Stomach (tissue), 19 donors: ENCODE measurements at places on chromosomes 4 and X. TPM values are rescaled to one million over a fixed set of nuclear protein-coding genes. Genes with fewer than 3 reads are reported as not detected.

DNA sequence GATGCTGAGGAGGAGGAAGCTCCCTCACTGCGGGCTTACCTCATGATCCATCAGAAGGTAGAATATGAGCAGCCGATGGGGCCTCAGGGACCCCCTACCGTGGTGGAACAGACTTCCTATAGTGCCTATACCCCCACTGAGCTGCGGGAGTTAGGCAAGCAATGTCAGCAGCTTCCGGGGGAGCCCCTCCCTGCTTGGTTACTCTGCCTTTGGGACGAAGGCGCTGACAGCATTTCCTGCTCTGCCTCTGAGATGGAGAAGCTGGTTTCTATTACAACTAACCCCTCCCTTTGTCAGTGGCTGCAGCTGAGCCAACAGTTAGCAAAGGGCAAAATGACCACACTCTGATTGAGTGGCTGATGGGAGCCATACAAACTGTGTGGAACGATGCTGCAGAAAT, 430.7 kb downstream of the IDS start:
- peak; percentile 70 for DNase-seq
- H3K36me3 ChIP-seq, result no peaks in the 10 kb centered on the region
- no peaks in the 10 kb centered on the region for H3K27me3 ChIP-seq
- H3K4me1 ChIP-seq, result no peaks in the 10 kb centered on the region
- H3K4me3 ChIP-seq, result no peak overlapping the region

DNA sequence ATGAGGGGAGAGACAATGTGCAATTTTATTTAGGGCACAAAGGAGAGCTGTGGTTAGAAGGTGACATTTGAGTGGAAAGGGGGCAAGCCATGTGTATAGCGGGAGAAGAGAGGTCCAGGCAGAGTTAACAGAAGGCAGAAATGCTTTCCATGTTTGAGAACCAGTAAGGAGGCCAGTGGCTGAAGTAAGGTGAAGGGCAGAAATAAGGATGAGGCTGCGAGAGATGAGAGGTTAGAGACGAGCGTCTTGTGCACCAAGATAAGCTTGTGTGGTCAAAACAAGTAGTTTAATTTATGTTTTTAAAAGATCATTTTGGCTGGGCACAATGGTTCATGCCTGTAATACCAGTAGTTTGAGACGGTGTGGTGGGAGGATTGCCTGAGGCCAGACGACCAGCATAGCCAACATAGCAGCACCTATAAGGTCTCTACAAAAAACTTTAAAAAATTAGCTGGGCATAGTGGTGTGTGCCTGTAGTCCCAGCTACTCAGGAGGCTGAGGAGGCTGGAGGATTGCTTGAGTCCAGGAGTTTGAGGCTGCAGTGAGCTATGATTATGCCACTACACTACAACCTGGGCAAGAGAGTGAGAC, 8.5 kb downstream of the HTT start:
- no peaks in the 10 kb centered on the region for H3K27me3 ChIP-seq
- H3K4me1 ChIP-seq, result peaks cover 9% of the 10 kb centered on the region
- no peak overlapping the region for H3K4me3 ChIP-seq
- peaks cover 13% of the 10 kb centered on the region for H3K36me3 ChIP-seq

DNA sequence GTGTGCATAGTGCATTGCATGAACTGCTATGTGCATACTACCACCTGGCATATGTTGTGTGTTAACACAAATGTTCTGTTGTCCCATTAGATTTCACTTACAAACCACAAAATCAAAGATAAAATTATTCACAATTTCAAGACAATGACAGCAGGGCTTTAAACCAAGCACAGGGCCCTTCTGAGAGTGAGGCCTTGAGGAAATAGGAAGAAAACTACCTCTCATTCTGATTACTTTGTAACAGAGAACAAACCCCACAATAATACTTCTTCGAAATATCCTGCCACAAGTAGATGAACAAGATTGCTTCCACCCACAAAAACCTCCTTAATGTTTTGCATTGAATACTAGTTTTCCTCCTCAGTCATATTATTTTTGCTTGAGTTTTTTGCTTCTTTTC, 85.5 kb upstream of the SPANXB1 start:
- no peaks in the 10 kb centered on the region for H3K36me3 ChIP-seq
- no peak for DNase-seq
- no peaks in the 10 kb centered on the region for H3K4me1 ChIP-seq
- no peak overlapping the region for H3K4me3 ChIP-seq
- H3K27me3 ChIP-seq, result no peaks in the 10 kb centered on the region

DNA sequence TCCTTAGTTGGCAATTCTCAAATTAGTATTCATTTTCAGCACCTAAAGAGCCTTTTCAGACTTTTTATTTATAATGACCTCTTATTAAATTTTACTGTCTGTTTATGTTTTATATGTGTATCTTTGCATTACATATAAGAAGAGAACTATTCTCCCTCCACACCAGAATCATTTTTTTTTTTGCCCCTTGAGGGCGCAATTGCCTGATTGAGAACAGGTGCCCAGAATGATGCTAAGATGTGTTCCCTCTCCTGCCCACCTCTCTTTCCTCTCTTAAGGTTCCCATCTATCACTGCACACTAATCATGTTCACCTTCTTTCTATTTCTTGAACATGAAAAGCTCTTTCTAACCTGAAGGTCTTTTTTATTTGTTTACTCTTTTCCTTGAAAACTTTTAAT, 44.2 kb upstream of the ADAM29 start:
- H3K4me1 ChIP-seq, result no peaks in the 10 kb centered on the region
- H3K27me3 ChIP-seq, result no peaks in the 10 kb centered on the region

GRCh38 chr4:141849778-141850177, 213.4 kb downstream of the IL15 start:
- no peak overlapping the region for H3K27ac ChIP-seq
- no peaks in the 10 kb centered on the region for H3K36me3 ChIP-seq

Gene CHRNA9
- not detected for total RNA-seq

Gene HSFX3
- not detected for total RNA-seq
